ENCODE measurements at places on chromosomes 2 and 18.

GRCh38 chr2:118044103-118044716 lies 30.3 kb upstream of the CCDC93 start:
- DNase-seq, result no peak

GRCh38 chr2:30336978-30337841 lies 105.9 kb downstream of the LBH start:
- DNase-seq, result peak; percentile 49

DNA sequence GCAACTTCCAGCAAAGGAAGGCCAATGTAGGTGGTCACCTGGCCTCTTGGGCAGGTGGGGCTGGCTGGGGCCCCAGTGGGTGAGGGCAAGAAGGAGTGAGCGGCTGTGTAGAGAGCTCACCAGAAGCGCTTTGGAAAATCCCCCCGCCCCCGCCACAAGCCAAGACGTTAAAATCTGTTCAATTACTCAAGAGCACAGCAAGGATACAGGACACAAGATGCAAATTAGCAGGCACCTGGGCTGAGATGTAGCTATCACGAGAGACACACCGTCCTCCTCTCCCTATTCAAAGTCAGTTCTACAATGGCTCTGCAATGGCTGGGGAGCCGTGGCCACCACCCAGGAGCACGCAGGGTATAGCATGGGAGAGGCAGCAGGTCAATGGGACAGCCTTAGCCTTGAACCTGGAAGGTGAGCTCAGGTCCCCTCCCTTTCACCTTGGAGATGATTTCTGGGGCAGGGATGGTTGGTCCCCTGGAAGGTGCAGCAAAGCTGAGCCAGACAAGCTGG lies 38.5 kb upstream of the GPR17 start:
- no peak for DNase-seq

DNA sequence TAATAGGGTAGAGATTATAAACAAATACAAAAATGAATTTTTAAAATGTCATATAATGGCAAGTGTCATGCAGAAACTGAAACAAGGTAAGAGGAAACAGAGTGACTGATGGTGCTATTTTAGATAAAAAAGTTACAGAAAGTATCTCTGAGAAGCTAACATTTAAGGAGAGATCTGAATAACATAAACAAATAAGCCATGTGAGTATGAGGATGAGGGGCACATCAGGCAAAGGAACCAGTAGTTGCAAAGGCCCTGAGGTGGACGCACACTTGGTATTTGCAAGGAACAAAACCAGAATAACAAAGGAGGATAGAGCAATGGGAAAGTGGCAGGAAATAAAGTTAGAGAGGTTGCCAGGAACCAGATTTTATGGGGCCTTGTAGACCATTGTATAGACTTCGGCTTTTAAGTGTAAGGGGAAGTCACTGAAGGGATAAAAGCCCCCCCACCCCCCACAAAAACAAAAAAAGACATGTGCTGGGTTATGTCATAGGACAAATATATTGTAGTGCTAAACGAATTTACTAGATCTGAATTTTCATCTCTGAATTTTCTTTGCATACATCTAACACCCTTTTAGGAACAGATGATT lies 159.2 kb downstream of the DTNB start:
- no peak for DNase-seq

DNA sequence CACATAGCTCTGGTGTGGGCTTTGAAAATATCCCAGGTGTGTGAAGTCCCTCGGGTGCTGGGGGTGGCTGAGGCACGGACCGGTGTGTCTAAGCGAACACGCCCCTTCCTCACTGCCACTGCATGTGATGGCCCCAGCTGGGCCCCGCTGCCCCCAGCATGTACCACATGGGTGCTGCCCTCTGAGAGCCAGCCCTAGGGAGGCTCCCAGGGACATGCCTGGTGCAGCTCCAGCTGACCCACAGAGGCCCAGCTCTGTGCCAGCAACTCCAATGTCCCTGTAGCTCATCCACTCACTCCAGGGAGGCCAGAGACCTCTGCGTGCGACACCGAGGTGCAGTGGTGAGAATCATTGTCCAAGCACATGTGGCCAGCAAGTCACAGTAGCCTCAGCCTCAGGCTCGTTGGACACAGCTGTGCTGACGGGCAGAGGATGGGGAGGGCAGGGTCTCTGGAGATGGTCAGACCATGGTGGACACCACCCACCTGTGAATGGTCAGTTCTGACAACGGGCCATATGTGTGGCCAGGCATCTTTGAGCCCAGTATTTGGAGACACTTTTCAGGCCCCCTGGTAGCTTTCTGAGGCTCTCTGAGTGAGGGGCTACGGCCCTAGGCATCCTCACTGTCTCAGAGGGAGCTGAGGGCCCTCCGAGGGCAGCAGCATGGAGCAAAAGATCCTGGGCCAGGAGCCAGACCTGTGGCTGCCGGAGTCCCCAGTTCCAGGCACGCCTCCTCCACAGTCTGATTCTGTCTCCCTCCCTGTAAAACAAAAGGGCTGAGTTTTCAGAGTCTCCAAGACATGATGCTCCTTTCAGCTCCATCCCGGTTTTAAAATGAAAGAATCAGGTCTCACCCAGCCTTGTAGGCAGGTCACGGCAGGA lies 220.7 kb downstream of the NDUFA10 start:
- no peak for DNase-seq

DNA sequence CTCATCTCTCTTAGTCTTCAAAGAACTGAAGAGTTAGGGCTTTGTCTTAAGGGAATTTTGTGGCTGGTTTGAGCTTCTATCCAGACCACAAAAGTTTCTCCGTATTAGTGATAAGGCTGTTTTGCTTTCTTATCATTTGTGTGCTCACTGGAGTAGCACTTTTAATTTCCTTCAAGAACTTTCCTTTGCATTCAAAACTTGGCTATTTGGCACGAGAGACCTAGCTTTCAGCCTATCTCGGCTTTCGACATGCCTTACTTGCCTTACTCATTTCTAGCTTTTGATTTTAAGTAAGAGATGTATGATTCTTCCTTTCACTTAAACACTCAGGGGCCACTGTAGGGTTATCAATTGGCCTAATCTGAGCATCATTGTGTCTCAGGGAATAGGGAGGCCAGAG lies 29.9 kb downstream of the HDHD2 start:
- no peak for DNase-seq

DNA sequence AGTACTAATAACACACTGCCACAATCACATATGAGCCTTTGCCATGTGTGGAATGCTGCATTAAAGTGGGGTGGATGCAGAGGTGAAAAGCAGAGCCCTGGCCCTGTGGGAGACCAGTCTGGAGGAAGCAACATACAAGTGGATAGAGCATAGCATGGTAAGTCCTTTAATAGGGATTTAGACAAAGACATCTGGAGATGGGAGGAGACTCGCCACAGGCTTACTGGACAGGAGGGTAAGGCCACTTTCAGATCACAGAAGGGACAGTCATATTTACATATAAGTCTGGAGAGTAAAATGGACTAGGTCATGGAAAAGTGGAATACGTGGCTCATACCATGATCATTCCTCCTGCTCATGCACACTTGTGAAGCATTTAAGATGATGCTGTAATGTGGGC lies 84.3 kb downstream of the PPP1R1C start:
- no peak for DNase-seq

- no peak for DNase-seq
Measured at GRCh38 chr2:42844901-42845821, 52.8 kb upstream of the HAAO start.

- DNase-seq, result no peak
Measured at GRCh38 chr2:165277295-165277694, 38.1 kb downstream of the SCN2A start.

DNA sequence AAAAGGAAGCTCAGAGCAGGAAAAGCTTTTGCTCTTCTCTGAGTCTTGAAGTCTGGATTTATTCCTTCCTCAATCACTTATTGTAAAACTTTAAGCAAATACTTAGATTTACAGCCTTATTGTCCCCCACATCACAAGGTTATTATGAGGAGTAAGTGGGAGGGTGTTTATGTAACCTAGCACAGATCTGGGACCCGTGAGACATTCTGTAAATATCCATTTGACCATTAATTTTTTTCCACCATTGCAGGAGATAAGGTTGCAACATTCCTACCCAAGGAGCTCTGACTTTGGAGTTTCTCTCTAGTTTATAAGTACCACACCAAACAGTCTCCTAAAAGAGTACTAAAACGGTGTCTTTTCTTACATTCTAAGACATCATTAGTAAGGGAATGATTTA lies 52.1 kb upstream of the CTIF start:
- no peak for DNase-seq

- no peak for DNase-seq
Measured at GRCh38 chr2:888211-888801, 62.3 kb upstream of the SNTG2 start.

DNA sequence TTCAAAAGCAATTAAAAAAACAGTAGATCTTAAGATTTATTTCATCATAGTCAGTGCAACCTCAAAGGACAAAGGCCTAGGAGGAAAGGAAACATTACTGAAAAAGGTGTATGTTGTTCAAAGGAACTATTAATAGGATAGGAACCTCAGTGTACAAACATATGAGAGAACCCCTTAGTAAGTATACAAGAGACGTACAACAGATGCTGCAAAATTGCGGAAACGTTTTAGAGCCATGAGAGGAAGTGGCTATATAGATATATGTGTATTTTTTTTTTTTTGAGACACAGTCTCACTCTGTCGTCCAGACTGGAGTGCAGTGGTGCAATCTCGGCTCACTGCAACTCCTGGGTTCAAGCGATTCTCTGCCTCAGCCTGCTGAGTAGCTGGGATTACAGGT lies 22.2 kb downstream of the PIK3C3 start:
- DNase-seq, result no peak

DNA sequence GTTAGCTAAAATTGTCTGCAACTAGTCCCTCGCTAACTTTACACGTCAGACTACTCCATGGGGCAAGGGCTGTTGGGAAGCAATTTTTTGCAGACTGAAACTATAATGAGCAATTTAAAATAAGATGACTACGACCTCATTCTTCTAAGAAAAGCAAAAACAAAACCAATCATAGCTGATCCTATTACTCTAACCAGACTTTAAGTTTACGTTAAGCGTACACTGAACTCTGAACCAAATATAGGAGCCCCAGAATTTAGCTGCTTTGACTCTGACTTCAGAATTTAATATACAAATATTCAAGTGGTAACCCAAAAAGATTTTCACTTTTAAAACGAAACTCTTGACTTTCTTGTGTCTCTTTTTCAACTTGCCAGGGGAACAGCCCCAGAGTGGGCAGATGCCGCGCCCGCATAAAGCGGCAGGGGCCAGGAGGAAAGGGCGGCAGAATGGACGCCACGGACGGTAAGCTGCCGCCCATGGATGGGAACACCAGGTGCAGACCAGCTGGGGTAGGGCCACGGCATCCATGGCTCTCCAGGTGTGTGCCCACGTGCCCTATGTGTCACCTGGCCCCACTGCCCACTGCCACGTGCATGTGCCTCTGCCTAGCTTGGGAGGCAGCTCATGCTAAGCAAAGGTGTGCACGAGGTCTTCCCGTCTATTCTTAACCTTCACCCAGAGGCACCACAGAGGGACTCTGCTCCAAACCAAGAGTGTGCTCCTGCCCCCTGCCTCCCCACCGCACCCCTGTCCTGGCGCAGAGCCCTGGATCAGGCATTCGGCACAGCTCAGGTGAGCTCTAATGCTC lies 217.6 kb downstream of the HDAC4 start:
- DNase-seq, result no peak

- no peak for DNase-seq
Measured at GRCh38 chr18:52567360-52567759, 227.4 kb downstream of the DCC start.

DNA sequence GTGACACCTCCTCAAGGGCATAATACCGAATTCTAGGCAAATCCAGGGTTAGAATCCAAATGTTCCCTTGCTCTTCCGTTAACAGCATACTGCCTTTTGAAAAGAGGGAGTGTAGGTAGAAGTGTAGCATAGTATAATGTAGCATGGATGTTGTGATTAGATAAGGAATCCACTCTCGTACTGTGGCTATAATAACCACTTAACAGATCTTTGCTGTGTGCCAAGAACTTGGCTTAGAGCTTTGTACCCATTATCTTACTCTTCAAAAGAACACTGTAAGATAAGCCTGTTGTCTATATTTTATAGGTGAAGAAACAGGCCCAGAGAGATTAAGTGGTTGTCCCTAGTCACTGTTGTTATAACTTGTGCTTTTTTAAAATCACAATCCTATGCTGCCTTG lies 24.2 kb downstream of the WDR75 start:
- DNase-seq, result no peak

- no peak for DNase-seq
Measured at GRCh38 chr18:3872641-3873040, 422.7 kb downstream of the TGIF1 start.

GRCh38 chr2:101356055-101356454 lies 31.2 kb downstream of the CREG2 start:
- DNase-seq, result no peak

DNA sequence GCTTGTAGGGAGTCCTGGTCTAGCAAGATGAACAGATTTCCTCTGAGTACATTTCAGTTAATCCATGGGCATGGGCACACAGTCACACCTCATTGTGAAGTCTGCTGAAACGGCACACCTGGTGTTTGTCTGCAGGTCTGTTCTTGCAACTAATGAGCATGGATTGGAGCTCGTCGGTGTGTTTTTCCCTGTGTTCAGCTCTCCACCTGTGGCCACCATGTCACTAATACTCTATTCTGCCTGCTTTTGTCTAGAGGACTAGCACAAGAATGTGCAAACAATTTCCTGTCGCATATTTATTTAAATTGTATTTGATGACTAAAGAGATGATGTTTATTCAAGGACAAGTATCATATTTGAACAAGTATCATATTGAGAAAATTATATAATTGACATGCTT lies 24.5 kb upstream of the PPP4R1 start:
- no peak for DNase-seq

- DNase-seq, result no peak
Measured at GRCh38 chr2:26900831-26901321, 52.9 kb downstream of the DPYSL5 start.

- no peak for DNase-seq
Measured at GRCh38 chr18:23020555-23021294, 87.6 kb downstream of the RBBP8 start.

DNA sequence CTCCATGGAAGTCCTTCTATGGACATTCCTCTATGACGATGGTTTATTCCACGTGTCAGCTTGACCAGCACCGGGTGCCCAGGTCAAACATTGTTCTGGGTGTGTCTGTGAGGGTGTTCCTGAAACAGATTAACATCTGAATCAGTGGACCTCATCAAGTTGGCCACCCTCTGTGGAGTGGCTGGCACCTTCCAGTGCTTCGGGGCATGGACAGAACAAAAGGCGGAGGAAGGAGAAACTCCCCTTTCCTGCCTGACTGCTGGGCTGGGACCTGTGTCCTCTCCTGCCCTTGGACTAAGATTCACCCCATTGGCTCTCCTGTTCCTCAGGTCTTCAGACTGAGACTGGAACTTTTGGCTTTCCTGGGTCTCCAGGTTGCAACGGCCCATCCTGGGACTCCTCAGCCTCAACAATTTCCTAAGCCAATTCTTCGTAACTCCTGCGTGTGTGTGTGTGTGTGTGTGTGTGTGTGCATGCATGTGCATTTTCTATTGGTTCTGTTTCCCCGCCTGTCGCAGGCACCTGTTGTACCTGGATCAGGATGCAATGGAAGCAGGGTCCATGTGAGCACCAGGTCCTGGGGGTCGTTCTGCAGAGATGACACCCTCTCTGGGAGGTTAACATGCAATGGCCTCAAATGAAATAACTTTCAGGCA lies 357.2 kb upstream of the SALL3 start:
- no peak for DNase-seq
